ENCODE measurements at places on chromosomes 1 and 21.

DNA sequence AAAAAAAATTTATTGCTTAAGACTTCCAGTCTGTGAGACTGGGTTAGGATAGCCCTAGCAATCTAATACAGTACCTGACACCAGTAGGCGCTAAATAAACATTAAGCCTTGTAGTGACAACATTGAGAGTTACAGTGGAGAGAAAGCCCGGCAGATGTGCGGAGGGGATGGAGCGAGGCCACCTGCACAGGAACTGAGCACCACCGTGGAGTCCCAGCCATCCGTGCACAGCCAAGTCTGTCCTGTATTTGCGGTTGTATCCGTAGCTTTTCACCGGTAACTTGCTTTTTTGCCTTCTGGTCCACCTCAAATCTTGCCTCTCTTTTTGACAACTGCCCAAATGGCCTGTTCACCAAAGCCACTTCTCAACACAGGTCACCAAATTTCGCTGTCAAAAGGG lies 260.1 kb downstream of the GPATCH2 start:
- no peak for DNase-seq

GRCh38 chr1:58808077-58808476 lies 24.2 kb upstream of the JUN start:
- DNase-seq = no peak

DNA sequence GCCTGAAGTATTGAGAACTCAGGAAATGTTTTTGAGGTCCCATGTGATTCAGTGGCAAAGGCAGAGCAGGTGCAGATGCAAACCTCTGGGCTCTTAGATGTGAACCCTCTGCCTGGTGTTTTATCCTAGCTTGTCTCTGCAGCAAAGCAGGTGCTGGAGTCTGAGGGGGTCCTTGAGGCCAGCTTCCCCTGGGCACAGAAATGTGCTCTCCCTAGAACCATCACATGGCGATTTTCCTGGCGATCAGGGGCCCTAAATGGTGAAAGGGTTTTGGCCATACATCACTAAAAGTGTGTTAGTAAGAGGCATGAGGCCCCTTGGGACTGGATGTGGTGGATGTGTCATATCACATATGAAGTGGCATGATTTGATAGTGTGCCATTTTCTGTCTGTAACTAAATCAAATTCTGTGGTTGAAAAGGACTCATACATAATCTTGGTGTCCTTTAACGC lies 144.8 kb downstream of the ST6GALNAC3 start:
- DNase-seq = no peak

- DNase-seq = peak; percentile 90
These were observed 62.0 kb downstream of the TBX19 start for GRCh38 chr1:168342572-168343280.

Data from CD4-positive, alpha-beta T cell treated with Interleukin-15 for 1 hour (primary cell).